Stimulated activated CD8-positive, alpha-beta memory T cell treated with anti-CD3 and anti-CD28 coated beads, Interleukin-2, amount 100 ng/mL, for 48 hours (primary cell): ENCODE measurements at places on chromosomes 2 and 18.

GRCh38 chr2:42052702-42053481, 5.1 kb downstream of the PKDCC start:
- DNase-seq = no peak

- no peak for DNase-seq
These were observed 152.2 kb upstream of the VRK2 start for GRCh38 chr2:57894381-57894780.

GRCh38 chr2:219722276-219722879, 94.9 kb downstream of the SLC4A3 start:
- DNase-seq = no peak

GRCh38 chr18:7452331-7452730, 114.8 kb upstream of the PTPRM start:
- no peak for DNase-seq

DNA sequence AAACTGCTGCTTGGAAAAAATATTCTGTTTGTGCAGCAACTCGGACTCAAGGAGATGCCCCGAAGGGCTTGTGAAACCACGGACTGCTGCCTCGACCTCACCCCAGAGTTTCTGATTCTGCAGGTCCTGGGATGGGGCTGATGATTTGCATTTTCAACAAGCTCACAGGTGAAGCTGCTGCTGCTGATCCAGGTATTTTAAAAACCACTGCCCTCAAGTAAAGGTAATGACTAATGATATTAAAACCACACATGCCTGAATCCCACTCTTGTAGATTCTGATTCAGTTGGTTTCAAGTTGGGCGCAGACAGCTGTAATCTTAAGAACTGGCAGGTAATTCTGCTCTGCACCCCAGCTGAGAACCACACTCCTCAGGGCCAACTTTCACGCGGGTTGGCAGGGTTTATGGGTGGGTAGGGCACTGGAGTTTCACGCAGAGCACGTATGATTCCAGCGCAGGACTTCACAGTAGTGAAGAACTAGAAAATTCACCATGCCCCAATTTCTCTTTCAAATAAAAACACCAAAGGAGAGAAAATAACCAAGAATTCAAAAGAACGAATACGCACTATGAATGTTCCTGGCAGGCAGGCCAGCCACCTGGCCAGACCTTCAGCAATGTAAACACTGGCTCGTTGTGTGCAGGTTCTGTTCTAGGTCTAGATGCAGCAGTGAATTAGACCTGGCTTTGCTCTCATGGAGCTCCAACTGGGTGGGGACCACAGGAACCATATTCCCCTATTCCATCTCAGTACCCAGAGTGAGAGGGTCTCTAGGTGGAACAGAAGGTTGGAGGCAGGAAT, 74.6 kb upstream of the ZFP36L2 start:
- DNase-seq = no peak

DNA sequence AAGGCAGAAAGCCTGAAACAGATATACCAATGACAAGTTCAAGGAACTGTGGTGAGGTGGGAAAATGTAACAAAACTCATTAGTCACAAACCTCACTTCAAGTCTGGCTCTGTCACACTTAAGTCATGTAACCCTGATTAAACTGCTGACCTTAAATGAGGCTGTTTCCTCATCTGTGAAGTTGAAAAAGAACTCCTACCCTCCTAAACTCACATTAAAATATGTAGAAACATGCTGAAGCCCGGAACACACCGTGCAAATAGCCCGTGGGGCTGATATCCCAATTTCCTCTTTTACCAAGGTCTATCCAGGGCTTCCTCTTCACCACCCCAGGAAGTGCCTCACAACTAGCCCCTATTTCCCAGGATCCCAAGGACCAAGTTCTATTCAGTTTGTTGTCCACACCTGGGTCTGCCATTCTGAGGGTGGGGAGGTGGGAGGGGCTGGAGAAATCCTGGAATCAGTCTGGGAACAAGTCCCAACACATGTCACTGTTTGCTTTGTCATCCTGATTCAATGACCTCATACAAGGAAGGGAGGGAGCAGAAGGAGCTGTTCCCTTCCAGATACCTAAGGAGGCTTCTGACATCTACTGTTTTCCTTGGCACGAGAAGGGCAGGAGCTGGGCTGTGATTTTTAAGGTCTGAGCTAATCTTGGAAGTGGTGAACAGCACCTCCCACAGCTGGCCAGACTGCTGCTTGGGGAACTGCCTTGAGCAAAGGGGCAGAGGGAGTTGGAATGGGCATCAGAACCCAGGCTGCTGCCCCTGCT, 42.3 kb downstream of the SLC4A1AP start:
- DNase-seq = no peak

DNA sequence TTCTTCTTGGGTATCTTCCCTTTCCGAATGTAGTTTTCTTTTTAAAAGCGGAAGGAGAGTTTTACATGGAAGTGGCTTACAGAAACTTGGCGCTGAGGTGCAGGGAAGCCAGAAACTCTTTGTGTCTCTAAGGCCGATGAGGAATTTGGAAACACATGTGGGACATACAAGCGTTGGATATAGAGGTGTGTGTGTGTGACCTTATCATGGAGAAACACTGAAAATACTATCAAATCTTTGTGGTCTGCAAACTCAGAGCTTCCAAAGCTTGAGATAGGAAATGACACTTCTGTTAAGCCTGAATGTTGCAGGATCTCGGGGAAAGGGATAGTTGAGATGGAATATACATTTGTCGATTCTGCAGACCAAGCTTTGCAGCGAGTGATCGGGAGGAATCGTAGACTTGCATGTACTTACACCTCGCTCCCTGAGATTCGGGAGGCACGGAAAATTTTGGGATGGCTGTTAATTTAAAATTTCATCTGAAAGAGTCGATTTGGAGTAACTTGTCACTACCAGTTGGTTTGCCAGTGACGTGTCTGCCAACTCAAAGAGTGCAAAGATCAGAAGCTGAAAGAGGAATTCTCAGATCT, 1.0 kb downstream of the NAB1 start:
- DNase-seq = no peak

- no peak for DNase-seq
These were observed 36.2 kb downstream of the XDH start for GRCh38 chr2:31378389-31378788.

- no peak for DNase-seq
These were observed 866.9 kb upstream of the LRRTM1 start for GRCh38 chr2:81171447-81171846.

DNA sequence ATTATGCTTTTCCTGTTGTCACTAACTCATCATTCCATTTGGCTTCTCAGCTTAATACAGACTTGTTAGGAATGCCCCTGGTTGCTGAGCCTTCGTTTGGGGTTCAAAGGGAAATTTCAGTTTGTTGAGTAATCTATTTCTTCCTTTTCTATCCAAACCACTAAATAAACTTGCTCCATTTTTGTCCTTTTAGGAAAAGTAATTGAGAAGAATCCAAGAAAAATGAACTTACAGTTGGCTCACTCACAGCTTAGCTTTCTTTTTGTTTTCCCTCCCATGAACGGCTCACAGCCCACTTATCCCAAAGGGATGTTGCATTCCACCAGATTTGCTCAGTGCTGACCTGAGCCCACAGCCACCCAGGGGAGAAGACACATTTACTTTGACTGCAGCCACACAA, 73.9 kb downstream of the SOX11 start:
- DNase-seq = no peak

- no peak for DNase-seq
These were observed 593.6 kb downstream of the TMX3 start for GRCh38 chr18:68121308-68121707.

- no peak for DNase-seq
These were observed 139.4 kb downstream of the WDSUB1 start for GRCh38 chr2:159146996-159147666.

GRCh38 chr2:31931916-31932315, 78.9 kb downstream of the MEMO1 start:
- no peak for DNase-seq

GRCh38 chr2:100106460-100106859, 35.9 kb downstream of the AFF3 start:
- no peak for DNase-seq

GRCh38 chr2:23545396-23545795, 160.4 kb downstream of the KLHL29 start:
- no peak for DNase-seq

GRCh38 chr2:211429256-211429920, 873.0 kb downstream of the CPS1 start:
- DNase-seq = no peak

DNA sequence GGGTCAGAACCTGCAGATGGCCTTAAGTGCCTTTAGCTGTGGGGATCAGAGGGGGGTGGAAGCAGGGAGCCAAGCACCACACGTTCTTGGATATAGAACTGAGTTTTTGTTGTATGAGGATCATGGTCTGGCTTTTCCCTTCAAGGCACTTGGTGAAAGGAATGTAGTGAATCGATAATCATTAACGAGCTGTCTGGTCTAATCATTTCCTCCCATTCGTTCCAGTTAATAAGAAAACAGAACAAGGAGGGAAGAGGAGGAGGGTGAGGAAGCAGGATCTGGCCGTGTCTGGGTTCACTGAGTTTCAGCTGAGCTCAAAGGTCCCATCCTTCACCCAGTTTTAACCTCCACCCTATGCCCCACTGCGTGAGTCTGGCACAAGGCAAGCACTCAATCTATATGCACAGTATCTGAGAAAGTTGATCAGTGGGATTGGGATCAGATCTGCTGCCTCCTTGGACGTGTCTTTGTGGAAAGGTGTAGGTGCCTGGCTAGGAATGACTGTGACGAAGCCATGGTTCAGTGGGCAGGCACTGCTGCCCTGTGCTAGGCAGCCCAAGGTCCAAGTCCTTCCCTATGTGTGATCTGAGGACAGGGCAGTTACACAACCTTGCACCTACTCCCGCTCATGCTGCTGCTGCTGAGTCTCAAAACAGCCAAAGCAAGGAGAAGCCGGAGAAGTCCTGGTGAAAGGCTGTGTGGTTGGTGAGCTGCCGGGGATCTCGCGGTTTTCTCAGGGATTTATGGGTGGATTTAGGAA, 54.8 kb downstream of the GALNT14 start:
- DNase-seq = no peak
